HEK293T (cell line): ENCODE measurements at places on chromosomes 12 and 14.

- no peak for DNase-seq
These were observed 3.1 kb upstream of the ARHGEF40 start for GRCh38 chr14:21066882-21067502.

- no peak for DNase-seq
These were observed 89.3 kb downstream of the NTN4 start for GRCh38 chr12:95701275-95701674.

DNA sequence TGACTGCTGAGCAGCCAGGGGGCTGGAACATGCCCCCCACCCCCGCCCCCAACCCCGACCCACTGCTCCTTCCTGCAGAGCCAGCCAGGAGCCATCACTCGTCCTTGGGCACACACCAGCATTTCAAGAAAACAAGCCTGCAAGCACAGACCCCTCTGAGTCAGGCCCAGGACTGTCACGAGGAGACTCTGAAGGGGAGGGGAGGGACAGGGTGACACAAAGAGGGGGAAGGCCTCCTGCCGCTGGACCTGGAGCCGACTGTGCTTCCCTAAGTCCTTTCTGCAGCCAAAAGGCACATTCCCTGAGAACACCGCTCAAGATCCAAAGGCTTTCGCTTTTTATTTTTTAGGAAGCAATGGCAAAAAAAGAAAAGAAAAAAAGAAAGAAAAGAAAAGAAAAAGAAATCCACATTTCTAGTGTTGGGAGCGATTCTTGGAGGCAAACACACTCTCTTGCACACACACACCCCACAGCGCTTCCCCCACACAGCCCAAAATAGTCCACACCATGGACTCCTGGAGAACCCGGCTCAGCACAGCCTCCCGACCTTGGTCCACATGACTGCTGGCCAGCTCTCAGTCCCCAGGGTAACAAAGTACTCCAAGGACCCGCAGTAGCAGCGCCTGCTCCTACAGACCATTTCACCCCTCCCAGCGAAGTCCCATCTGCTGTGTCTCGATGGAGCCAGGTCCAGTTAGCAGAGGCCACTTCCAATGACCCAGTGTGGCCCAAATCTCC lies 101.7 kb downstream of the DPF3 start:
- no peak for DNase-seq

- DNase-seq: peak; percentile 74
These were observed 14.3 kb upstream of the ARMH4 start for GRCh38 chr14:58166005-58166983.

DNA sequence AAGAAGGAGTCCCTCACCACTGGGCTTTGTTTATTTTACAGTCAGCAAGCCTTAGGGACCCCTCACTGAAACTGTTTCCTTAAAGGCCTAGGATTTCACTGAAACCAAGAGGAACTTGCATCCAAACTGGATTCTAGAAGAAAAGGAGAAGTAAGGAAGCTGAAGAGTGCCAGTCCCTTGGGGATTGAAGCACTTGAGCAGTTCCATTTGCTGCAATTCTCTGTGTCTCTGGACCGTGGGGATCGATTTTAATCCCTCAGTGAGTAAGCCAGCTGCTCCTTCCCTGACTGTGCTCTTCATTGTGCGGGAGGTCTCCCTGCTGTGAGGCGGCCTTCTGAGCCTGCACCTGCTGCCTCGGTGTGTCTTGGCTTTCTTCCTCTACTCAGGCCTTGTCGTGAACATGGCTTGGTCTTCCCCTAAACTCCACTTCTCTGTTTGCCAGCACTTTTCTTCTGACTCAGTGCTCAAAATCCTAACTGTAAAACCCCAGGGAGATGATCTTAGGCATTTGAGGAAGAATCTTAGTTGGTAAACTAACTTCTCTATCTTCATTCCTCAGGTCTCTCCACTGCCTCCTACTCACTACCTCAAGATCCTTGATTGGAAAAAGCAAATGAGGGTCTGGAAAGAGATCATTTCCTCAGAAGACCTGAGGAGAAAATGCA lies 132.6 kb downstream of the SLC38A6 start:
- no peak for DNase-seq

DNA sequence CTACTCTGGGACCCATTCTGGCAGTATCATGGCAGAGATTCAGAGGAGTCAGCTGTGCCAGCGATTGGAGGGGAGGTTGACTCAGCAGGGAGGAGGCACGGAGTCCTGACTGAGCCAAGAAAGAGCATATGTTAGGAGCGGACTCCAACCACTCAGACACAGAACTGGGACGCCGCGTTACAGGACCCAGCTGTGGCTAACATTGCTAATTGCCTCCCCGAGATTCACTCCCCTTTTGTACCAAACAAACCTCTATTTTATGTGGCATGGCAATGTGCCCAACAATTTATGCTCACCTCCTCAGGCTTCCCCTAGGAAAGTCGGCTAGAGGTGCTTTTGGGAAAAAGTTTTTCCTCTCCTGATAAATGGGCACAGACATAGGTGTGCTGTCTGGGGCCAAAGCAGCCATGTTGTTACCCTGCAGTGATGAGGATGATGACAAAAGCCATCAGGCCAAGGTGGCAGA lies 15.2 kb upstream of the CLIP1 start:
- DNase-seq: no peak
